Retinal pigment epithelial cell (primary cell): ENCODE measurements at places on chromosomes 3 and 15.

DNA sequence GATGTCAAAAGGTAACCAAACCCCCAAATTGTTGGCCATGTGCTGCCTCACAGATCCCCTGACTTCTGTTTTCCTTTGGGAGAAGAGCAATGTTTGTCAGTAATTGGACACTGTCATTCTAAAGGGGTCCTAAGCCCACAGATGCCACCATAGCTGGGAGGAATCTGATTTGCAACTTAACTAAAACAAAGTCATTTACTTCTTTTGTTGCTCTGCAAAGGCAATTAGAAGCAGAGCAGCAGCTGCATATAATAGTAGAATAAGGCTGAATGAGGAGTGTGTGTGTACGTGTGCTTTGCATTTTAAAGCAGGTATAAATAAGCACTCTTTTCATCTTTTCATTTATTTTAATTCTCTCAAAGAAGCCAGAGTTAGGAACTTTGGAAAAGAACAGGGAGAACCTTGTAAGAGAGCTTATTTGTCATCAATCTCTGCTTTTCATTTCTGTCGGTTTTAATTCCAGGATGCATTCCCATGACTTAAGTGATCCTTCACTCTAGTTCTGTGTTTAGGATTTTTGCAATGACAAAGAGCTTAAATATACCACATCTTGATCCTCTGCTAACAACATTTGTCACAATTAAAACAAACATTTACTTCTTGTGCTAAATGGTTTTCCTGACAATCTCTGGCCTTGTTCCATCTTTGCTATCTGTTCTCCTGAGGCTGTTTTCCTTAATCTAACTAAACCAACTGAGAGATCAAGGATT lies 530.2 kb upstream of the CBLB start:
- no peak for DNase-seq

GRCh38 chr15:96053031-96053780 lies 277.3 kb upstream of the NR2F2 start:
- DNase-seq: peak; percentile 26

DNA sequence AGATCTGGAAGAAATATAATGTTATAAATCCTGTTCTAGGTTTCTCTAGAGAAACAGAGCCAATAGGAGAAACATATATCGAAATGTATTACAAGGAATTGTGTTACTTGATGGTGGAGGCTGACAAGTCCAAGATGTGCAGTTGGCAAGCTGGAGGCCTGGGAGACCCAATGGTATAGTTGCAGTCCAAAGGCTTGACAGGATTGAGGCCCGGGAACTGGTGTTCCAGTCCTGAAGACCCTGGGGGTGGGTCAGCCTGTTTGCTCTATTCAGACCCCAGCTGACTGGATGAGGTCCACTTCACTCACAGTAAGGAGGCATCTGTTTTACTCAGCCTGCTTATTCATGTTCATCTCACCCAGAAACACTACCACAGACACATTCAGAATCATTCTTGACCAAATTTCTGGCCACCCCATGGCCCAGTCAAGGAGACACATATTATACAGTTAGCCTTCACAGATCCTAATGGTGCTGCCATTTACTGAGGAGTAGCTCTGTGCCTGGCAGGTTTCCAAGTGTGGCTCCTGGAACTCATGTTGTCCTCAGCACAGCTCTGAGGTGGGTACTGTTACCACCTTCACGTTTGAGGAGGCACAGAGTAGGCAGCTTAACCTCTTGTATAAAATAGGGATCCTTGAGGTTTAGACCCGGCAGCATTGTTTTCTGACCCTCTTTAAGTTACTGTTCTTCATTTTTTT lies 3.7 kb downstream of the TRAK1 start:
- no peak for DNase-seq

DNA sequence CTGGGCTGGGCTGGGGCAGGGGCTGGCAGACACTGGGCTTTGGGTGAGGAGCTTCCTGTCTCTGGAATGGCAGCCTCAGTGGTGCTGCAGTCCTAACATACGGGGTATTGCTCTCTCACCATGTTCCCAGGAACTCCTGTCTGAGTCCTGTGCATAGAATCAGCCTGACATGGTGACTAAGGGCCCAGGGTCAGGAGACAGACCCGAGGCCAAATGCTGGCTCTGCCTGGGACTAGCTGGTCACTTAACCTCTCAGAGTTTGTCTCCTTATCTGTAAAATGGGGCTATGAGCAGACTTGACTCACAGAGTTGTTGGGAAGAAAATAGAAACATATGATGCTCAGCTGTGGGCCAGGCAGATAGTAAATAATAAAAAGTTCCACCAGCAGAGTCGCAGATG lies 28.3 kb downstream of the PRKCD start:
- no peak for DNase-seq

DNA sequence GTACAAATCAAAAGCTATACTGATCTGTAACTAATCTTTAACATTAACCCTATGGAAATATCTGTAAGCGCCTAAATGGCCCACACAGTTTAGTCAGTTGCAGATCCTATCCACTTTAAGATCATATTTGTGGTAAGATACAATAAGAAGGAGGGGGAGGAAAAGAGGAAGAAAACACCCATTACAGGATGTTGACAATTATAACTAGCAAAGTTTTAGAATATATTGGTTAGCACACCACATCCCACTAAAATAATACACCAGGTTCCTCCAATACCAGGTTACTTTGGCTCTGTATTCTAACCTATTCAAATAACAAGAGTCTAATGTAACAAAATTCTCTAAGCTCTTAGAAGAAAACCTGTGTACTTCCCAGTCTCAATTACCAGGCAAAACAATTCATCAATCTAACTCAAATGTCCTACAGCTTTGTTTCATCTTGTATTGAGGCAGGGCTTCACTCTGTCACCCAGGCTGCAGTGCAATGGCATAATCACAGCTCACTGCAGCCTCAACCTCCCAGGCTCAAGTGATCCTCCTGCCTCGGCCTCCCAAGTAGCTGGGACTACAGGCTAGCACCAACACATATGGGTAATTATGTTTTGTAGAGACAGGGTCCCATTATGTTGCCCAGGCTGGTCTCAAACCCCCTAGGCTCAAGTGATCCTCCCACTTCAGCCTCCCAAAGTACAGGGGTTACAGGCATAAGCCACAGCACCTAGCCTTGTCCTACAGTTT lies 4.2 kb downstream of the SLC4A7 start:
- no peak for DNase-seq

- DNase-seq: no peak
Measured at GRCh38 chr3:113831103-113831355, 7.6 kb upstream of the GRAMD1C start.

- no peak for DNase-seq
Measured at GRCh38 chr3:126354776-126355175, 2.4 kb downstream of the KLF15 start.

- no peak for DNase-seq
Measured at GRCh38 chr3:42190701-42191442, 75.1 kb downstream of the CCK start.

- no peak for DNase-seq
Measured at GRCh38 chr3:31137718-31138465, 243.4 kb upstream of the GADL1 start.

- DNase-seq: no peak
Measured at GRCh38 chr15:44738340-44738984, 2.1 kb downstream of the TRIM69 start.

DNA sequence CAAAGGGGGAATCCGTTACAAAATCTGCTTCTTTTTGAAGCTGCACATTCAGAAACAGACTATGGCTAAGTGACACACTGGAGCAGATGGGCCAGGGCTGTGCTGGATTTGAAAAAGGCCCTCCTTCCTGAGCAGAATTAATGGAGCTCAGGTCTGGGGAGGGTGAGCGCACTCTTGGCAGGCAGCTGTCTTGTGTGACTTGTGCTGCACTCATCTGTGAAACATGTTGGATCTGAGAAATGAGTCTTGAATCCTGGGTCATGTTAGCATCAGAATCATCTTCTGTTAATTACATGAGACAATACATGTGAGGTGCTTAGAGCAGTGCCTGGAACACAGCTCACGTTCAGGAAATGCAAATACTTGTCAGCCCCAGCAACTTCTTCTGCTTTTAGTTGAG lies 219.6 kb downstream of the THSD4 start:
- DNase-seq: no peak

- peak; percentile 78 for DNase-seq
Measured at GRCh38 chr15:80072285-80072994, 13.0 kb downstream of the ZFAND6 start.

- DNase-seq: no peak
Measured at GRCh38 chr15:34976073-34976472, 6.5 kb upstream of the AQR start.

DNA sequence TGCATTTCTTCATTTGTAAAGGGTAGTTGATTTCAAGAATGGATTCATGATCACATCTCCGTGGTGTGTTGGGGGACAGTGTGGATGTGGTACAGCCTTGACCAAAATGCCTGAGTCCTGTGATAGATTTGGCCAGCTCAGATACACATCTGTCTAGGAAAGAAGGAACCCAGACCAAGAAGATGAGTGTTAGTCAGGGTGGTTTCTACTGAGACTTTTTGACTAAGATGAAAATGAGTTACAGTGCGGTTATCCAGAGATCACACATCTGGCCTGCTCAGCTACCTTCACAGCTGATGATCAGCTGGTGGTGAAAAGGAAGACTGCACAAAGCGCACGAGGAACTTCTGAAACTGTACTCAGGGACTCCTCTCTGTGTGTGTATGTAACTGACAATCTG lies 68.0 kb downstream of the FNDC3B start:
- DNase-seq: no peak

- DNase-seq: no peak
Measured at GRCh38 chr3:167450195-167450594, 23.6 kb downstream of the SERPINI2 start.

DNA sequence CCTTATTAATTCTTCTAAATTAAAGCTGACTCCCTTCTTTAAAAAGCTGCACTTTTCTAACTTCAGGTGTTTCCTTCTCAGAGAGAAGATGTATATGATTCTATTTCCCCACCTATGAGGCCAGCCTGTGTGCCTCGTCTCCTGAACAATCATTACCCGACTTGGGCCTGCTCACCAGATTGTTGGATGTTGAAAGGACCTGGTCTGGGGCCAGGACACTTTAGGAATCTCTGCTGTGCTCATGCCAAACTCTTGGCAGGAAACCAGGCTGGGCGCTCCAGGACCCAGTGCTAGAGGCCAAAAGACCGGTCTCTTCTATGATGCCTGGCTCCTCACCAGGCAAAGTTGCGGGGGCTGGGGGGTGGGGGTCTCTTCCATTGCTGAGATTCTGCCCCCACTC lies 16.9 kb upstream of the LRRC31 start:
- no peak for DNase-seq

- no peak for DNase-seq
Measured at GRCh38 chr3:81726735-81727134, 34.7 kb downstream of the GBE1 start.

DNA sequence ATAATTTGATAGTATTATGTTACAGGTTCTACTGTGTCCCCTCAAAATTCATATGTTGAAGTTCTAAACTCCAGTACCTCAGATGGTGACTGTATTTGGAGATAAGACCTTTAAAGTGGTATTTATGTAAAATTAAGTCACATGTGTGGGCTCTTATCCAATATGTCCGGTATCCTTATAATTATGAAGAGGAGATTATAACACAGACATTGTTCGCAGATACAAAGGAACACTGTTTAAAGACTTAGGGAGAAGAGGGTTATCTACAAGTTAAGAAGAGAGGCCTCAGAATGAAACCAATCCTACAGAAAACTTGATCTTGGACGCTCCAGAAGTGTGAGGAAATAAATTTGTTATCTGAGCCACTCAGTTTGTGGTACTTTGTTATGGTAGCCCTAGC lies 50.9 kb downstream of the DPH6 start:
- DNase-seq: no peak

DNA sequence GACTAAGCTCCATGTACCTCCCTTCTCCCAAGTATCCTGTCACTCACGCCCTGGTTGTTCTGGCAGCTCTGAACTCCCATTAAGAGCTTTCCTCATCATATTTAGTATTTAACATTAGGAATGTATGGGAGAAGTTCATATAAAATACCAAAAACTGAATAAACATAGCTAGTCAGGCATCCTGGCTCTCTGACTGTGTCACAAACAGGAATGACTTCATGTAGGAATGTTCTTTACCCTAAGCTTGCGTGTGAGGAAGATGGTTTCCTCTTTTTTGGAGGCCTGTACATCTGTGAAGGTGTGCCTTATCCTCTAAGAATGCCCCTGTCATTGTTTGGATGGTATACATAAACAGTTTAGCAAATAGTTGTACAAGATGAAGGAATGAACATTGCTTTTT lies 38.6 kb downstream of the SEMA6D start:
- DNase-seq: no peak

GRCh38 chr3:17162116-17162515 lies 277.4 kb downstream of the PLCL2 start:
- no peak for DNase-seq

- no peak for DNase-seq
Measured at GRCh38 chr15:99385005-99385669, 133.9 kb downstream of the LRRC28 start.

GRCh38 chr3:47047673-47048072 lies 68.2 kb downstream of the NBEAL2 start:
- no peak for DNase-seq

DNA sequence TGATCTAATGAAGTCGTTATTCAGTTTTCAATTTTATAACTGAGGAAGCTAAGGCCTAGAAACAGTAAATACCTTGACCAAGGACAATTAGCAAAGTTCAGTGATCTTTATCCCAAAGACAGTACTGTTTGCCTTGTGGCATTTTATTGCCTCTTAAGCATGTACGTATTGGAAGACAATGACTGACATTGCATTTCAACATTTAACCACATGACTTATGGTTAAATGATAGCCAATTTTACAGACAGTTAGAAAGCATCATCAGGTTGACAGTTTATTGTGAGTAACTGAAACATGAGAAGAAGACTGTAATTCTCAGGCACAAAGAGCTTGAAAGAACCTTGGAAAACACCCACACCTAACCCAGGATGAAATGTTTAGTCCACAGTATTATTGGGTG lies 390.8 kb upstream of the ZNF385D start:
- DNase-seq: no peak

DNA sequence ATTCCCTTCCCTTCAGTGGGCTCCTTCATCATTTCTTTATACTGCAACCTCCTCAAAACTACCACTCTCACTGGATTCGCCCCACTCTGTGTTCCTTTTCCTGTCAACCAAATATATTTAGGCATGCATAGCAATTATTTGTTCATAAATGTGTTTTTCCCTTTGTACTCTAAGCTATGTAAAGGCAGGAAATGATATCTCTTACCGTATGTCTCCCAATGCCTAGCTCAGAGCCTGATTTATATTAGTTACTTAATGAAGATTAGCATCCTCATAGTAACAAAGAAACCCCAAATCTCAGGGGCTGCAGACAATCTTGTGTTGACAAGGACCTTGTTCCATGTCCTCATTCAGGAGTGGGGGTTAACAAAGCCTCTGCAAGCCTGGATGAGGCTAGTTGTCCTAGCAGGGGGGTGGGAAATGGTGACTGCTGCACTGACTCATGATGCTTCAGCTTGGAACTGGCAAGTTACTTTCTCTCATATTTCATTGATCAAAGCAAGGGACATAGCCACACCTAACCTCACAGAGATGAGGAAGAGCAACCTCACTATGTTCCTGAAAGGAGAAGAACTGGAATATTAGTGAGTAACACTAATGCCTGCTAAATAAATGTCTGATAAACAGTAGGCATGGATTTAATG lies 15.2 kb downstream of the PHLDB2 start:
- no peak for DNase-seq
